Left renal pelvis (tissue), 4 donors: ENCODE measurements at places on chromosomes 3 and 15.

DNA sequence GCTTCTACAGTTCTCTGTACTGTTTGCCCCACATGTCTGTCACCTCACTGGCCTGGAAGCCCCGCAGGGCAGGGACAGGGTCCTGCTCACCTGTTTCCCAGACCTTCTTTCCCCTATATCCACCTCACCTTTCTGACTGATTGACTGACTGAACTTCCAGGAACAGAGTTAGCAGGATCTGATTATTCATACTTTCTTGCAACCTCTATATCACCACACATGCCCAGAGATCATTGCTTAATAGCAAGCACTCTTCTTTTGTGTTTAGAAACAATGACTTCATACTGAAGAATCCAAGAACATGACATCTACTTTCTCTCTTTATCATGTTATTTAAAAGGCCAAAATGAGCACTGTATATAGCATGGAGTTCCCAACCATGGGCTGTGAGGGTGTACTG is 18.0 kb upstream of the CLEC3B start:
- DNase-seq: no peak

GRCh38 chr15:64144192-64144564 is 7.4 kb upstream of the SNX22 start:
- no peak for DNase-seq

- DNase-seq: no peak
Observed at GRCh38 chr15:45645026-45645980, 10.5 kb downstream of the SQOR start.

- peak; percentile 59 for DNase-seq
Observed at GRCh38 chr3:146065573-146066006, 95.4 kb downstream of the PLOD2 start.

DNA sequence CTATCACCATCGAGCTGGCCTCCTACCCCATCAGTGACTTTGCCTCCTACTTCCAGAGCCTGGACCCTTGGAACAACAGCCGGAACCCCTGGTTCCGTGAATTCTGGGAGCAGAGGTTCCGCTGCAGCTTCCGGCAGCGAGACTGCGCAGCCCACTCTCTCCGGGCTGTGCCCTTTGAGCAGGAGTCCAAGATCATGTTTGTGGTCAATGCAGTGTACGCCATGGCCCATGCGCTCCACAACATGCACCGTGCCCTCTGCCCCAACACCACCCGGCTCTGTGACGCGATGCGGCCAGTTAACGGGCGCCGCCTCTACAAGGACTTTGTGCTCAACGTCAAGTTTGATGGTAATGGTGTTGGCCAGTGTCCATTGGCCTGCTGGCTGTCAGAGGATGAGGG is 6.1 kb downstream of the GRM2 start:
- DNase-seq: no peak

DNA sequence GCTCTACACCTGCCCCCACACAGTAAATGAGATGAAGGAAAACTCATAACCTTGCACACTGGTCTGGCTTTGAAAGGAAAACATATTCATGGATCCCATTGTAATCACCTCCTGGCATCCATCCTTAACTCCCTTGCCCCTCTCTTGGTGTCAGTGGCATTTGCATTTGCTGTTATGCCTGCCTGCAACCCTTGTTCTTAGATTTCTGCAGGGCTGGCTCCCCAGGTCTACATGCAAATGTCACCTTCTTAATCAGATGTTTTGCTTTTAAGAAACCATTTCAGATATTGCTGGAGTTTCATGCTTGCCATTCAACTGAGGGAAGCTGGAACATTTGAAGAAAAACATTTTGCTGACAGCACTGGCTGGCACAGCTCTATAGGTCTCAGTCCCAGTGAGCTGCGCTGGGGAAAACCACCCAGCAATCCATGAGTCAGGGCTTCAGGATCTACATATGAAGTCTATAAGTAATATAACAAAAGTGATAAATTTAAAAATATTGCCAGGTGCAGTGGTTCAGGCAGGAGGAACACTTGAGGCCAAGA is 19.1 kb downstream of the LRRC2 start:
- no peak for DNase-seq

DNA sequence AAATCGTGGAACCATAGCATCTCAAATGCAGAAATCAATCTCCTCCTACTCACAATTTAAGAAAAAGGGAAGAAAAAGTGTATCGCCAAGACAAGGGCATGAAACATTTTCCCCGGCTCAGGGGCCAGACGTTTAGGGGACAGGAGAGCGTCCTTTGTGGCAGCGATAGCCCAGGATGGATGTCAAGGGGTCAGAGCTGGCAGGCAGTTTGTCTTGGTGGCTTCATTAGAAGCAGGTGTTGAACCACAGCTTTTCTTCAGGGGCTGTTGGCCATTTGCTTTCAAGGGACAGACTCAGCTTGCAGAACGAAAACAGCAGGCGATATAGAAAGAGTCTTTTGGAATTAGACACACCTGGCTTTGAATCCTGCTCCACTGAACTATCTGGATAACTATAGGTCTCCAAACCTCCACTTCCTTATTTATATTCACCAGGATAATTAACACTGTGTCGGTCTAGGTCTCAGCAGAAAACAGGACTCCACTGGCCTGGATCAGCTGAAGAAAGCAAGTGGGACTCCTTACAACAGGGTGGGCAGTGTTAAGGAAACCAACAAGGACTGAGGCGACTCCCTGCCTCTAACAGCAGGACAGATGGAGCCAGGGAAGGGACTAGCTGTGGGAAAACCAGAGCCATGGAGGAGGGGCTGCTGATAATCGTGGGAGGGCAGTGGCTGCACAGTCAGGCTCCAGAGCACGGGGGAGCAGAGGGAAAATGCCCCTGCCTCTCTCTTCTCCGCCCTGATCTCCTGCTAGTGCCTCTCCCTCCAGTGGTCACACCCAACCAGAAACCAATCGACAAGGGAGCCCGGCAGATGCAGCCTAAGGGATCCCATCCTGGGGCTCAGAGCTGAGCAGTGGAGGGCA is 123.6 kb downstream of the LIPC start:
- no peak for DNase-seq

GRCh38 chr3:63116922-63117321 is 161.2 kb upstream of the SYNPR start:
- DNase-seq: no peak

DNA sequence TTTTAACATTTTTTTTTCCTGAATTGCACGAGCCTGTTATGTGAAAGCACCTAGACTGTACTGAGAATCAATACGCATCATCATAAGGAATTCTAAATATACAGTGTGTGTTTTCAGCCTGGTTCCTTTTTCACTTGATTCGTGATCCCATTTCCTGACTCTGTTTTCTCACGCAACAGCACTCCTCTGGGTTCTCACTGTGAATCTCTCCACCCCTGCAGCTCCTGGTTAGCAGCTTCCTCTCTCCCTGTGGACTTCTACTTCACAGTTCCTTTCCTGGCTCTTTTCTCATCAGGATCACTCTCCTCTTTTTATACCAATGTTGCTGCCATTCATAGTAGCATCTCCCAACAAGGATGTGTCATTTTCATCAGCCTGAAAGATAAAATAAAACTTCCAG is 297.2 kb downstream of the CADM2 start:
- no peak for DNase-seq

GRCh38 chr15:101126618-101127505 is 125.0 kb downstream of the CHSY1 start:
- no peak for DNase-seq

GRCh38 chr3:82796765-82797164 is 1035.3 kb upstream of the GBE1 start:
- DNase-seq: no peak

DNA sequence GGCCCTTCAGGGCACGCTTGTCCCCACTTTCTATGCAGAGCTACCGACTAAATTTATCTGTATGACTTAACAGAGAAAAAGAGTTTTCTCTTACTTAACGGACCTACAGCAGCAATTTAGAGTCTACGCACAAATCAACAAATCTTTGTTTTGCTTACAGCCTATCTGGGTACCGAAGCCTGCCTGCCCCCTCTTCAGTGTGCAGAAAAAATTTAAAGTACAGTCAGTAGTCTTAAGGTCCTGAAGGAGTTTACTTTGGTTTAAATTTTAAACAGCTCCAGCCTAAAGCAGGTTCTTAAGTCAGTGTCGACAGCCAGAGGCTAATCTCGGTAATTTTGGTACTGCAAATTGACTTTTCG is 570 bp downstream of the SACM1L start:
- no peak for DNase-seq

GRCh38 chr15:78108300-78109084 is 16.1 kb downstream of the SH2D7 start:
- DNase-seq: no peak

GRCh38 chr15:75815811-75816719 is 27.2 kb upstream of the UBE2Q2 start:
- no peak for DNase-seq

- DNase-seq: no peak
Observed at GRCh38 chr3:143811602-143812001, 36.7 kb downstream of the SLC9A9 start.

DNA sequence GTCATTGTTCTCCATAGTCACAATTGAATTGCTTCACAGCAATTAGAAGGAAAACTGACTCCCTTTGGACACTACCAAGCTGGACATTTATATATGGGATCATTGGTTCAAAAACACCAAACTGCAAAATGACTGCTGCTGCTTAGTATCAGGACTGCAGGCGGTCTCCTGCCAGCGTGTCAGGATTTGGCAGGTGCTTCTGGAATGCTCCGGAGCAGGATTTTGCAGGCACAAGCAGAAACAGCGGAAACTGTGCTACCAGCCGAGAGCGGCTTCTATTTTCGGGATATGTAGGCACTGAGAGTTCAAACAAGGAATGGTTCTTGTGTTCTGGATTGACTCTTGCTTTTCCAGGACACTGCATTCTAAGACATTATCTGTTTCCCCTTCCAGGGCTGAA is 95.5 kb downstream of the SSR3 start:
- DNase-seq: no peak

GRCh38 chr15:100430411-100430810 is 88.6 kb upstream of the ADAMTS17 start:
- DNase-seq: no peak

GRCh38 chr3:131386429-131387165 is 5.0 kb downstream of the NUDT16 start:
- no peak for DNase-seq

DNA sequence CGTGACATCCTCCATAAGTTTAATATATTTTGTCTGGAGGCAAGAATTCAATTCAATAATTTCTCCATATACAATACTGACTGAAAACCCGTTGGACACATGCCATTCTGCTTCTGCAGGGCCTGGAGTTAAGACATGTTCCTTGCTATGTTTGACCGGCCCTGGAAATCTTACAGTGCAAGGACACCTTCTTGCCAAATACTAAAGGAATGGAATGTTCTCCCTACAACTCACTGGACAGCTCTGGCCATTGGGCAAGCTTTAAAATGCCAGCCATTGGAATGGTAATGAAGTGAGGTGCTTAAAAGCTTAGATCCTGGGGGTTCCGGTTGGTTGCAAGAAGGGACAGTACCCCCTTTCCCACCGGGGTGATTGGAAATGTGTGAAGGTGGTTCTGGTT is 329.8 kb upstream of the PROK2 start:
- no peak for DNase-seq

DNA sequence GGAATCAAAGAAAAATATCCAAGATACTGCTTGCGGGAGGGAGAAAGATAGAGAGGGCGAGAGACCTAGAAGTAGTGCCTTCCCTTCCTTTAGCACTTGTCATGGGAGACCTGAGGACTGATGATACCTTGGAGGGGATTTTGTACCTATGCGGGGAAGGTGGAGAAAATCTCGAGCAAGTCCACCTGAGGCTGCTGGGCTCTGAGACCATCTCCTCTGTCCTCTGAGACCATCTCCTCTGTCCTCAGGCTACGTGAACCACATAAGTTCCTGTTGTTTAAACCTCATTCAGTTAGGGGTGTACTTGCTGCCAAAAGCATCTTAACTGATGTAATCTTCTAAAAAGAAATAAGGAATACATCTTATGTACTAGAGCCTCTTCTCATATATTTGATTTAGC is 164.9 kb downstream of the NR2F2 start:
- no peak for DNase-seq

DNA sequence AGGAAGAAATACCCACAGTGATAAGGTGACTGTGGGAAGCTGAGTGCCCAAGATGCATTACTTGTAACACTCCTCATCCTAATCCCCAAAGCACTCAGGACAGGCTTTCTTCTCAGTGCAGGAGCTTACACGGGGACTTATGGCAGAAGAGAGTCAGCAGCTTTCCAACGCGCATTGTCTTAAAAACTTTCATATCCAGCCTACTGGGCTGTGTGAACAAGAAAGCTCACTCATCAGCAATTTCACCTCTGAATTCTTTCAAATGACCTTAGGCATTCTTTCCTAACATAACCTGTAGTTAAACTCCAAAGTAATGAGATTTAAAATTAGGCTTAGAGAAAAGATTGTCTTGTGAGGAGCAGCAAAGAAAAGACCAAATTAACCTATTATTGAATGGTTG is 132.3 kb downstream of the KCNAB1 start:
- no peak for DNase-seq

GRCh38 chr15:70128414-70129140 is 30.9 kb upstream of the TLE3 start:
- no peak for DNase-seq

DNA sequence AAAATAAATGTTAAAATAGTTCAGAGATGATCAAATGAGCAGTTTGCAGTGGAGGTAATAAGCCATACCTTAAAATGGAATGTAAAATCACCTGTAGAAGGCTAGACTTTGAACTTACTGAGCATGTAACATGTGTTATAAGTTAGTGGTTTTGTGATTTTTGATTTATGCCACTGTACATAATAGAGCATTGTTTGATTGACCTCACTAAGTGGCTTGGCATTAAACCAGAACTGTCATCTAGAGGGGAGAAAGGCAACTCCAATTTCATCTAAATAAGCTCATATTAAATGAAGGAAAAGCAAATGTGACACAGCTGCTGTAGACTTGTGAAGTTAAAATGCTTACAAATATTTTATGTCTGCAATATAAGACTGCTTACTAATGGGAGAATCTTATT is 387.9 kb downstream of the ZIC1 start:
- DNase-seq: no peak

GRCh38 chr3:158768881-158769543 is 32.8 kb upstream of the MFSD1 start:
- DNase-seq: peak; percentile 71

GRCh38 chr3:52046186-52046901 is 10.0 kb downstream of the DUSP7 start:
- DNase-seq: no peak
